Activated naive CD4-positive, alpha-beta T cell treated with anti-CD3 and anti-CD28 coated beads for 36 hours (primary cell): ENCODE measurements at places on chromosomes 2 and 18.

GRCh38 chr18:43805646-43806194, 528.4 kb upstream of the SYT4 start:
- H3K4me3 ChIP-seq, result no peak overlapping the region
- no peak overlapping the region for H3K27ac ChIP-seq
- DNase-seq, result no peak
- no peaks in the 10 kb centered on the region for H3K4me1 ChIP-seq
- no peaks in the 10 kb centered on the region for H3K27me3 ChIP-seq
- no peaks in the 10 kb centered on the region for H3K36me3 ChIP-seq

- no peak overlapping the region for H3K27ac ChIP-seq
- DNase-seq, result no peak
- H3K27me3 ChIP-seq, result no peaks in the 10 kb centered on the region
- H3K36me3 ChIP-seq, result no peaks in the 10 kb centered on the region
Observed at GRCh38 chr2:96213379-96213778, 4.8 kb upstream of the STARD7 start.

GRCh38 chr2:193505620-193506019, 1310.9 kb upstream of the TMEFF2 start:
- no peaks in the 10 kb centered on the region for H3K27me3 ChIP-seq
- no peak overlapping the region for H3K27ac ChIP-seq
- no peaks in the 10 kb centered on the region for H3K36me3 ChIP-seq
- H3K4me3 ChIP-seq, result no peak overlapping the region
- no peak for DNase-seq

- DNase-seq, result no peak
- H3K27me3 ChIP-seq, result peaks cover 2% of the 10 kb centered on the region
- H3K4me3 ChIP-seq, result no peak overlapping the region
Observed at GRCh38 chr18:46429649-46430224, 227.3 kb downstream of the LOXHD1 start.

DNA sequence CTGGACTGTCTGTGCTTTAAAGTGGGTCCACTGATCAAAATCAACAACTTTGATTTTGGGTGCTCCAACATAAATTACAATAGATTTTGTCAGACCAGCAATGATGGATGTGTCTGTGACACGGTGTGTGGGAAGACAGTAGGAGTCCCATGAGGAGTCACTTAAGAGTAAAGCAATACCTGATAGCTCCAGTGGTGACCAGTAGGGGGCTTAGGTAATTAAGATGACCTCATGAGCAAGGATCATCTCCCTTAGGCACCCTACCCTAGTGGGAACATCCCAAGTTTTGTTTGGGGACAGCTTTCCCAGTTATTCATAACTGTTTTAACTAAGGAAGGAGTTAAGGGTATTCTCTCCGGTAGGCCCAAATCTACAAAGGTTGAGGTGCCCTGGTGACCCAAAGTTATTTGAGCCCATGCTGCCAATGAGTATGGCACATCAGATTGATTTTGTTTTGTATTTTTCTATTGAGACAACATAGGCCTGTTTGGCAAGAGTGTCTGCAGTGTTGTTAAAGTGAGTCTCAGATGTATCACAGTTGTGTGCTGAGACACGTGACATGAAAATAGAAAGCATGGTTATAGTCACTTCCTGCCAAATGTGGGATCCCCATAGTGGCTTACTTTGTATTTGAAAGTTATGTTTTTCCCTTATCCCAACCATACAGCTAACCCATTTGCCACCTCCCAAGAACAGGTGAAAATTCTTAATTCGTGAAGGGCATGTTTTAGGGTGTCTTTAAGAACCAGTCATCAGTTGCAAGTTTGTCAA, 1337.6 kb upstream of the SLC39A10 start:
- no peak overlapping the region for H3K27ac ChIP-seq
- no peaks in the 10 kb centered on the region for H3K4me1 ChIP-seq
- no peaks in the 10 kb centered on the region for H3K36me3 ChIP-seq
- H3K4me3 ChIP-seq, result no peak overlapping the region
- DNase-seq, result no peak

DNA sequence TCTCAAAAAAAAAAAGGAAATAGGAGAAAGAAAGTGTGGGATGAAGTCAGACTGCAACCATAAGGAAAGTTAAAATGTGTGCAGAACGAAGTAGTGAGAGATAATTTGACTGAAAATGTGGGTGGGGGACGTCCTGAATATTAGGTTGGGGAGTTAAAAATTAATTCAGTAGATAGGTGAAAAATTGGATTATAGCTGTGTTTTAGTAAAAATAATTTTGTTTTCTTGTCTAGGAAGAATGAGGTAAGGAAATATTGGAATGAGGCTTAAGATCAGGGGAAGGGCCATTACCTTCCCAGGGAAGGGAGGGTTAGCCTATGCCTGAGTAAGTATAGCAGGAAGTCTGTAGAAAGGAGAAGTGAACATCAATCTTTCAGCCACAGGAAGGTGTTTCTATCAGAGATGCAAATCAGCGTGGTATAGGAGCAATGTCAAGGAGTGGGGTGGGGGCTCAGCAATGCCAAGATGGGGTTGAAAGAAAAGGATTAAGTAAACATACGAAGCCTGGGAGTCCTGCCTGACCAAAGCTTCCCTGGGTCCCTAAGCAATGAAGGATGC, 250.9 kb downstream of the PIEZO2 start:
- H3K4me1 ChIP-seq, result no peaks in the 10 kb centered on the region
- DNase-seq, result no peak
- H3K27me3 ChIP-seq, result peaks cover 2% of the 10 kb centered on the region
- H3K4me3 ChIP-seq, result no peak overlapping the region

GRCh38 chr2:230930149-230930780, 5.2 kb upstream of the GPR55 start:
- no peak for DNase-seq
- no peak overlapping the region for H3K4me3 ChIP-seq
- H3K4me1 ChIP-seq, result peaks cover 15% of the 10 kb centered on the region
- no peak overlapping the region for H3K27ac ChIP-seq
- peaks cover 4% of the 10 kb centered on the region for H3K27me3 ChIP-seq

DNA sequence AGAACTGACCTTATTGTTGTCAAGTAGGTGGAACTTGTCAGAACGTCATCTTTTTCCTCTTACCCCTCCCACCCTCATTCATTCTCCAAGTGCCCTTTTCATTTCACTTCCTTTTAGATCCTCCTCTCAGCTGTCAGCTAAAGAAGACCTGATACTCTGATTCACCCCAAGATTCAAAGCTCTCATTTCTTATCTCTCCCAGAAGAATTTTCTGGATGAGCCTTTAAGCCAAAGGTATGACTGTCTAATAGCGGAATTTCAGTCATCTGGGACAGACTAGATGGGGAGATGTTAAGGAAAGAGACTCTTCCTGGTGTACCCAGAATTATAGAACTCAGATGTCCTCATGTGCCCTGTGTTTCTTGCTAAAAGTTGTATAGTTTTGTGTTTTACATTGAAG, 53.9 kb downstream of the TCF7L1 start:
- H3K27ac ChIP-seq, result no peak overlapping the region
- no peaks in the 10 kb centered on the region for H3K4me1 ChIP-seq
- H3K4me3 ChIP-seq, result no peak overlapping the region
- H3K27me3 ChIP-seq, result peaks cover 2% of the 10 kb centered on the region

DNA sequence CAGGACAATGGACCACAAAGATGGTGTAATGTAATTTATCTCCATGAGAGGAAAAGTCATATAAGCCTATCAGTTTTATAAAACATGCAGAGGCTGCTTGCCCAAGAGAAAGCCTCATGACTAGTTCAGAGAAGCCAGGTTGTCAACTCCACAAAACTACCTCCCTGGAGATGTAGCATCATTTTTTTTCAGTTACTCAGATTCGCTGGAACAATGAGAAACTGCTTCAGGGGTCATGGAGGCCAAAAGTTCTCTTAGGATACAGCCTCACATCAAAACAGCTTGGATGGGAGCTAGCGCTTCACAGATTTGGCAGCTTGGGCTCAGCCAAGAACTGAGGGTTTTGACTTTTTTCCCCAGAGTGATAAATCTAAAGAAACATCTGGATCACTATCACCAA, 263.5 kb downstream of the INSIG2 start:
- peaks cover 10% of the 10 kb centered on the region for H3K27me3 ChIP-seq
- no peak for DNase-seq
- H3K27ac ChIP-seq, result no peak overlapping the region
- no peak overlapping the region for H3K4me3 ChIP-seq
- no peaks in the 10 kb centered on the region for H3K4me1 ChIP-seq
